ENCODE measurements at places on chromosomes 13 and 19. TPM values are rescaled to one million over a fixed set of nuclear protein-coding genes. Genes with fewer than 3 reads are reported as not detected.

DNA sequence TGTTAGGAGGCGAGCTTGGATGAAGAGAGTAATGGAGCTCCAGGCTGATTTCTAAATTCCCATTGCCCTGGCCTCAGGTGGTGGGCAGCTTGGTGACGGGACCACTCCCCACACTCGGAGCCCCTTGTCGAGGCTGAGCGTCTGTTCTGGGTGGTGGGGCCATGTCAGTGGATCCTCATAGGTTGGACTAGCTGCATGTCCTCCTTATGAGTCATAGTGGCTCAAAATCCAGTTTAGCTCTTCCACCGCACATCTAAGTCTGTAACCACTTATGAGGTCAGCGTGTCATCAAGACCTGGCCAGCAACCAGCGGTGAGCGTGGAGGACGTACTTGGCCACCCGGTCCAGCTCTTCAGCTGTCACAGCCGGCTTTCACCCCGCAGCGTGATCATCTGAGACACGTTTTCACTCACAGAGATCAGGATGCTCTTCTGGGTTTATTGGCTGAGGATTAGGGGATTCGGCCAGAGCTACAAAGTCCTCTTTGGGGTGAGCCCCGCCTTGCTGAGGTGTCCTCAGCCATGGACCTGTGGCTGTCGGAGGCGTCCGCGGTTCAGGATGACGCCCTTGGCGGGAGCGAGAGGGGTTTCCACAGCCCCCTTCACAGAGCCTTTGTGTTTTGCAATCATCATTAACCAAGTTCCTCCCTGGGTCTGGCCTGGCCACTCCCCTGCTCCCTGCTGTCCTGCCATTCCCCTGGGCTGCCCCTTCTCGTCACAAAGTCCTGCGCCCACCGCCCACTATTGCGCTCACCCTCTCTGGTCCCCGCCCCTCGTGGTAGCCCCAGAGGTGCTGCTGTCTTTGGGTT, 41.9 kb downstream of the ADPRHL1 start:
- no peaks in the 10 kb centered on the region for H3K27me3 ChIP-seq
- H3K27ac ChIP-seq: no peak overlapping the region
- DNase-seq: no peak
- peaks cover 7% of the 10 kb centered on the region for H3K4me1 ChIP-seq

Gene KIR3DL1
- total RNA-seq: not detected

GRCh38 chr19:39401070-39401548, 5.5 kb upstream of the ZFP36 start:
- DNase-seq: no peak
- H3K4me1 ChIP-seq: peaks cover 39% of the 10 kb centered on the region
- H3K4me3 ChIP-seq: peak overlapping the region; percentile 90
- H3K36me3 ChIP-seq: no peaks in the 10 kb centered on the region

DNA sequence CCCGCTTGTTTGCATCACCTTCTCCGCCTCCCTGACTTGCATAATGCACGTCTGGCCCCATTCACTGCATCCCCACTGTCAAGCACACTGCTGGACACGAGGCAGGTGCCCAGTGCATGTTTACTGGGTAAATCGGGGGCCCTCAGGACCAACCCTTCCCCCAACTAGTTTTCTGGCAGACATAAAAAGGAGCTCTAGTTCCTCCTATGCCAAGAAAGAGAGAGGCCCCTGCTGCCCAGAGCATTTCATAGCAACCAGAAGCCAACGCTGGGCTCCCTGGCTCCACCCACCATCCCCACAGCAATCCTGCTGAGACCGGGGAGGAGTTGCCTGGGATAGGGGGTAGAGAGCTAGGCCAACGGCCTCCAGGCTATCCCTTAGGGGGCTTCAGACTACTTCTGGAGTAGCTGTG, 23.2 kb downstream of the ANKRD27 start:
- DNase-seq: no peak
- peak overlapping the region; percentile 61 for H3K27ac ChIP-seq
- peaks cover 14% of the 10 kb centered on the region for H3K36me3 ChIP-seq
- no peak overlapping the region for H3K4me3 ChIP-seq
- H3K4me1 ChIP-seq: peaks cover 6% of the 10 kb centered on the region

GRCh38 chr13:35879111-35879510, 252.1 kb downstream of the DCLK1 start:
- no peak for DNase-seq
- H3K4me3 ChIP-seq: no peak overlapping the region
- peaks cover 3% of the 10 kb centered on the region for H3K36me3 ChIP-seq
- H3K4me1 ChIP-seq: peaks cover 13% of the 10 kb centered on the region
- H3K27ac ChIP-seq: no peak overlapping the region

- no peak overlapping the region for H3K4me3 ChIP-seq
- peak overlapping the region; percentile 43 for H3K27ac ChIP-seq
- no peak for DNase-seq
Measured at GRCh38 chr19:1084024-1084868, 10.9 kb downstream of the POLR2E start.

Gene CYP4F2
- total RNA-seq: not detected
